ENCODE measurements at places on chromosomes 12 and 14. TPM values are rescaled to one million over a fixed set of nuclear protein-coding genes. Genes with fewer than 3 reads are reported as not detected.
A peak's percentile ranks its signal among the peaks of the same experiment; 100 is the strongest.

- no peaks in the 10 kb centered on the region for H3K4me1 ChIP-seq
- H3K27me3 ChIP-seq: no peaks in the 10 kb centered on the region
- H3K36me3 ChIP-seq: no peaks in the 10 kb centered on the region
- H3K4me3 ChIP-seq: no peak overlapping the region
These were observed 71.5 kb upstream of the SFSWAP start for GRCh38 chr12:131639270-131639940.

DNA sequence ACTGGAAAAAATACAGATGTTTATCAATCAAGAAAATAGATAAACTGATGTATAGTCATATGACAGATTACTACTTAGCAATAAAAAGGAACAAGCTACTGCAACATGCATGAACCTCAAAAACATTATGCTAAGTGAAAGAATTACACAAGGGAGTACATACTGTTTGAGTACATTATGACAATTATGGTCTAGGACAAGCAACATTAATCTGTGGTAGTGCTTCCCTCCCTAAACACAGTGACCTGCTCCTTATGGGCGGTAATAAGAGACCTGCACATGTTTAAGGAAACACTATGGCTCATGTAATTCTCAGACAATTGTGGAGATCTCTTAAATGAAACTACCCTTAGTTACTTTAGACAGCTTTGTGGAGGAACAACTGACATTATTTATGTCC is 421.2 kb upstream of the FBXO33 start:
- no peaks in the 10 kb centered on the region for H3K36me3 ChIP-seq
- H3K4me1 ChIP-seq: no peaks in the 10 kb centered on the region
- no peak overlapping the region for H3K27ac ChIP-seq
- no peak for DNase-seq

DNA sequence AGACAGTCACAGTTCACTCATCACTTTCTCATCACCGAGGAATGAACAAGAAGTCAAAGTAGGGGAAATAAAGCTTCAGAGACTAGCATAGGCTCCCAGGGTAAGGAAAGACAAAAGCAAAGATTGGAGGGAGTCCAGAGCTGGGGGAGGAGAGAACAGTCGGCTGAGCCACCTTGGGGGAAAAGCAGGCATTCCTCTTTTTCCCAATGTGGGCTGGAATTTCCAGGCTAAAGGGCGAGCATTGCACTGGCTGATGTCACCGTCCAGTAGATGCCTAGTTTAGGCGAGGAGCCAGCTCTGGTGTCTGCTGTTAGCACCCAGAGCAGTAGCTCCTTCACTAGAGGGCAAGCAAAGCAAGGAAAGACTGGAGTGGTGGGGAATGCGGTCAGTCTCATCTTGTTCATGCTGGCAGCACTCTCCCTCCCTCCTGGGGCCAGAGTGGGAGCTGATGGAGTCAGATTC is 8.5 kb upstream of the KRT75 start:
- H3K4me1 ChIP-seq: peaks cover 41% of the 10 kb centered on the region
- H3K36me3 ChIP-seq: no peaks in the 10 kb centered on the region
- DNase-seq: peak; percentile 95
- peak overlapping the region; percentile 94 for H3K27ac ChIP-seq
- H3K27me3 ChIP-seq: no peaks in the 10 kb centered on the region

GRCh38 chr12:101097829-101098580 is 112.0 kb downstream of the SLC5A8 start:
- no peak overlapping the region for H3K4me3 ChIP-seq
- H3K27ac ChIP-seq: no peak overlapping the region
- H3K4me1 ChIP-seq: no peaks in the 10 kb centered on the region
- no peaks in the 10 kb centered on the region for H3K36me3 ChIP-seq
- DNase-seq: no peak

GRCh38 chr14:69481815-69482568 is 2.5 kb upstream of the PLEKHD1 start:
- H3K4me3 ChIP-seq: no peak overlapping the region
- peaks cover 4% of the 10 kb centered on the region for H3K4me1 ChIP-seq
- H3K27me3 ChIP-seq: peaks cover 56% of the 10 kb centered on the region
- H3K27ac ChIP-seq: no peak overlapping the region
- no peaks in the 10 kb centered on the region for H3K36me3 ChIP-seq
- DNase-seq: no peak

DNA sequence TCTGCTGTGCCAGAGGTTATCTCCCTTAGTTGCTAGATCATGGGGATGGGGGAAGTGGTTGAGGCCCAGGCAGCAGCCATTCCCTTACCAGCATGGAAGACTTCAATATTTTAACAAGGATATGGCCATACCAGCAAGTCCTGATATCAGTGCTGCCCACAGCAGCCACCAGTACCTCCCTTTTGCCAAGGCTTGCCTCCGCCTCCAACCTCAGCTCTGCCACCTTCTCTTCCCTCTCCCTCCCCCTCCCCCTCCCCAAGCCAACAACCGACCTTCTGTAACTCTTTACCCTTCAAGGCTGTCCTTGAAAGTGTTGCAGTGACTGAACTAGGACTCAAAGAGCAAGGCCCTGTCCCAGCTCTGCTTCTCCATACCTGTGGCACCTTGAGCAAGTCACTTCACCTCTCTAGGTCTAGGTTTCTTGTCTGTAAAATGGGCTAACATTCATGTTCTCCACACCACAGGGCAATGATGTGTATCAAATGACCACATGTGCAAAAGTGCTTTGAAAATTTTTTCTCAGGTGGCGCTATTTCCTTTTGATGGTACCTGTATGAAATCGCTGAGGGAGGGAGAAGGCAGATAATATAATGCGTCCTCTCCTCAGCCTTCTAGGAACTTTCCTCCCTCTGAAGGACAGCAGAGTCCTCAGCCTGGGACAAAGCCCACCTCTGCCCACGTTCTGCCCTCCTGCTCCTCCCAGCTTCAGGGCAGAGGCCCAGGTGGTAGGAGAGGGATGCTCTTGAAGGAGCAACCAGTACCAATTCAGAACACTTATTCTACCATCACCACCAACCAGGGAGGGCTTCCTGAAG is 14.7 kb downstream of the PLEKHG6 start:
- peaks cover 13% of the 10 kb centered on the region for H3K36me3 ChIP-seq
- peaks cover 19% of the 10 kb centered on the region for H3K4me1 ChIP-seq
- H3K27me3 ChIP-seq: no peaks in the 10 kb centered on the region
- H3K27ac ChIP-seq: no peak overlapping the region
- no peak overlapping the region for H3K4me3 ChIP-seq

GRCh38 chr14:105711044-105711620 is 184.7 kb downstream of the TMEM121 start:
- no peak for DNase-seq
- H3K27ac ChIP-seq: no peak overlapping the region
- H3K27me3 ChIP-seq: no peaks in the 10 kb centered on the region
- H3K36me3 ChIP-seq: no peaks in the 10 kb centered on the region

DNA sequence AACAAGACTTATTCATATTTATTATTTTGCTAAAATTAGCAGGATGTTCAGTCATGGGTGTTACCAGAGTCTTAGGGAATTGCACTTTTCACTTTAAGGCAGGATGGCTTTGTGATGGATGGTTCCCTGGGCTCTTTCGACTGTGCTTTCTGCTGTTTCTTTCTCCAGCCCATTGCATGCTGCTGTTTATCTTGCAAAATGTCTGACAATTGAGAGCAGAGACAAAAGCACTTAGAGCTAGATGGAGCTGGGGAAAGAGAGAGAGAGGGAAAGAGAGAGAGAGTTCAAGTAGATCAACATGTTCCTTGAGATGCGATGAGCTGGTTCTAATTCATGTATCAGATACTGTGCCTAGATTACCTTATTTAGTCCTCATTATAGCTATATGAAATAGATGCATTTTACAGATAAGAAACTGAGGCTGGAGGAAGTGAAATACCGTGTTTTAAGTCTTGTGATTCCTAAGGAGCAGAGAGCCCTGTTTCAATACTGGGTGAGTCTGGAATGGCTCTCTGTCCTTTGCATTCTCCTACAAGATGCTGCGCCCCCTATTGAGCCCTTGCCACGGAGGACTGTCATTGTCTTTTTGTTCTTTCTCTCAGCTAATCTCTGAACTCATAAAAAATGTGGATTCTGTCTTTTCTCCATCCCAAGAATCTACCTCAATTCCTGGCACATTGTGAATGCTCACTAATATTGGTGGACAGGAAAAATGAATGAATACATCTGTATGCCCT is 227.9 kb downstream of the ALG10B start:
- no peak for DNase-seq
- no peaks in the 10 kb centered on the region for H3K4me1 ChIP-seq
- no peak overlapping the region for H3K27ac ChIP-seq
- no peaks in the 10 kb centered on the region for H3K36me3 ChIP-seq

DNA sequence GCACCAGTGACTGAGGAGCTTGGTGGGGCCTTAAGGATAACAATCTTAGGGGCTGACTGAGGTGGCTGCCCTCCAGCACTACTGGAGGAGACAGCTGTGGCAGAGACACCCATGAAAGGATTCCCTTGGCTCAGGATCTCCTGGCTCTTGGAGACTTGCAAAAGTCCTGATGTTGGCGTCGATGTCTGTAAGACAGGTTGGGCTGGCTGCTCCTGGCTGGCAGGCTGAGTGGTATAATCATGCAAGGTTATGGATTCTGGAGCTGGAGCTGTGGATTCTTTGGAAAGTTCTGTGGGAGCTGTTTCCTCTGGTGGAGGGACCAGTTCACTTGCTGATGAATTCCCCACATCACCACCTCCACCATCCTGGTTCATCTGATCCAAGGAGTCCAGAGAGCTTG is 24.8 kb downstream of the CHD8 start:
- no peaks in the 10 kb centered on the region for H3K4me1 ChIP-seq
- H3K27me3 ChIP-seq: no peaks in the 10 kb centered on the region
- no peak overlapping the region for H3K4me3 ChIP-seq
- H3K27ac ChIP-seq: no peak overlapping the region
- DNase-seq: no peak
- peaks cover 45% of the 10 kb centered on the region for H3K36me3 ChIP-seq

DNA sequence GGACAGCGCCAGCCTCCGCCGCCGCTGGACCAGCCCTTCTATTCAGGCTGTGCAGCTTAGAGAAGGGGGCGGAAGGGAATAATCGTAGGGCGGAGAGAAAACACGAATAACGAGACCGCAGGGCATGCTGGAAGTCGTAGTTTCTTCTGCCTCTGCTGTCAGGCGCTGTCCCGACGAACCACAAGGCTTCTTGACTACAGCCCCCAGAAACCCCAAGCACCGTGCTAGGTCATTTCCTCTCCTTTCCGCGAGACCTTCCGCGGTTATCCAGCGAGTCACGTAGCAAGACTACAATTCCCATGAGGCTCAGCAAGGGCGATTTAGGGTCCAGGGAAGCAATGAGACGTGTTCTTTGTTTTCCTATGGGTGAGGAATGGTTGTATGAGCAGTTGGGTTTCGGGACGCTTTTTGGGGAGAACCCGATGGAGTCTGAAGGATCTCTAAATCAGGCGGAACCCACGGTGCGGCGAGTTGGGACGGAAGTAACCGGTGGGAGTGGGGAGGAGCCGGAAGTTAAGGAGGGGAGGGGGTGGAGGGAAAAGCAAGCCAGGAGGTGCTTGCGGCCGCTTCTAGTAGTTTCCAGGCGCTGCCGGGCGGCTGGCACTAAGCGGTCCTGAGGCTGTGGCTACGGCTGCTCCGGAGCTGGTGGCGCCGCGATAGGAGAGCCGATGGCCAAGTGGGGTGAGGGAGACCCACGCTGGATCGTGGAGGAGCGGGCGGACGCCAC is at the start of the genes AHSA1 and VIPAS39:
Gene AHSA1 (plus strand): TSS at position 572 of the 727 bp plus-strand sequence. CDS start 97 bp downstream, at position 669.
Gene VIPAS39 (minus strand): TSS at position 80 of the 727 bp plus-strand sequence. CDS start 3,499 bp downstream, outside the sequence.
- peaks cover 31% of the 10 kb centered on the region for H3K36me3 ChIP-seq
- no peaks in the 10 kb centered on the region for H3K27me3 ChIP-seq
- H3K4me3 ChIP-seq: peak within 1 kb of the TSS; percentile 89
- peak within 1 kb of the TSS; percentile 96 for H3K27ac ChIP-seq
- H3K4me1 ChIP-seq: peaks cover 16% of the 10 kb centered on the region
- peak; percentile 99 for DNase-seq

- H3K4me1 ChIP-seq: no peaks in the 10 kb centered on the region
- H3K27me3 ChIP-seq: no peaks in the 10 kb centered on the region
These were observed 28.2 kb upstream of the SNRPF start for GRCh38 chr12:95830335-95831089.

DNA sequence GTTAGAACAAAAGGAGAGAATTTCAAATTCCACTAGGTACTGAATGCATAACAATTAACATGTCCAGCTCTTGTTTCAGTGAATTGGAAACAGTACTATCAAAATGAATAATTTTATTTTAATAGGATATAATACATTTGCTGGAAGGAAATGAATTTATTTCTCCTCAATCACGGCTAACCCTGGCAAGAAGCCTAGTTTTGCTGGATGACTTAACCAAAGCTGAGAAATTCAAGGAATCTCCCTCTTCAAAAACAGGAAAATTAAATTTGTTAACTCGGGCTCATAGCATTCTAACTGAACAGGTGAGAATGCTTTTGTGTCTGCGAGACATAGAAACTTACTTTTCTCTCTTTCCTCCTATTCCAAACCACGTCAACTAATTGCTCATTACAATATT is 163.5 kb upstream of the NEDD1 start:
- no peaks in the 10 kb centered on the region for H3K27me3 ChIP-seq
- H3K27ac ChIP-seq: no peak overlapping the region
- H3K4me1 ChIP-seq: no peaks in the 10 kb centered on the region
- DNase-seq: peak; percentile 60
- H3K4me3 ChIP-seq: no peak overlapping the region

DNA sequence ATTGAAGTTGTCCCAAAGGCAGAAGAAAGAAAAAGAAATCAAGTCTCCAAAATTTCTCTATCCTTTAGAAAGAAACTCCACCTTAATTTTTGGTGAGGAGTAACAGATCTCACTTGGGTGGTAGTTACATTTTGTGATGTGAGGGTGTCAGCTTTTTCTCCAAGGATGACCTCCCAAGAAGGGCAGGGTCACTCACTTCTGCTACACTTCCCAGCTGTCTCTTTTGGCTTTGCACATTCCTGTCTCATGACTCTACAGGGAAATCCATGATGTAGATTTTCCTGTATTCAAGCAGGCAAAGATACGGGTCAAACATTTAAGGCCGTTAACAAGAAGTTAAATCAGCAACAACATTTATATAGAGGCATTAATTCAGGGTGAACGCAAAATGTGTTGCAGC is 1016.4 kb downstream of the NRXN3 start:
- H3K4me3 ChIP-seq: no peak overlapping the region
- H3K27ac ChIP-seq: no peak overlapping the region
- no peaks in the 10 kb centered on the region for H3K4me1 ChIP-seq
- peak; percentile 23 for DNase-seq

GRCh38 chr12:12686925-12687324 is 9.1 kb downstream of the GPR19 start:
- no peak for DNase-seq
- H3K27ac ChIP-seq: no peak overlapping the region
- H3K27me3 ChIP-seq: peaks cover 10% of the 10 kb centered on the region
- no peaks in the 10 kb centered on the region for H3K36me3 ChIP-seq
- H3K4me3 ChIP-seq: no peak overlapping the region

The GSC gene
- total RNA-seq: not detected

The MMP19 gene
- 4.7 TPM for total RNA-seq

The IL31 gene
- total RNA-seq: not detected

The RIPK3 gene
- total RNA-seq: 0.95 TPM

Data from astrocyte (in vitro differentiated cells and primary cell).